ENCODE measurements at places on chromosomes 6 and 20.
A peak's percentile ranks its signal among the peaks of the same experiment; 100 is the strongest.

GRCh38 chr6:16731478-16732051 is 29.7 kb downstream of the ATXN1 start:
- DNase-seq: no peak

GRCh38 chr6:34074064-34074742 is 71.7 kb downstream of the GRM4 start:
- DNase-seq: no peak

DNA sequence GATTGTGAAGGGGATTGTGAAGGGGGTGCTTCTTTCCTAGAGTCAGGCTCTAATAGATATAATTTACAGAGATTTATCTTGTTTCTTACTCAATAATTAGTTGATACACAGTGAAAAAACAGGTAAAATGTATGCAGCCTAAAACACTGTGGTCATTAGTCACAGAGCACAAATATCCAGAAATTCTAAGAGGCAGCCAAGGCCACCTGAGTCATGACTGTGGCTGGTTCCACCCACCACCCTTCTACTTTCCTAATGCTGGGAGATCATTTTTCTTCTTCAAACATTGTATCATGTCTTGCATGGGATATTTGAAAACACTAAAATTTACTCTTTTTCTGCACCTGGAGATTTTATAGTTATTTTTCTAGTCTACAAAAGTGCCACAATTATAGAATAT is 181.6 kb downstream of the OTOR start:
- DNase-seq: peak; percentile 12

GRCh38 chr6:163861627-163862026 is 447.1 kb downstream of the QKI start:
- DNase-seq: no peak

DNA sequence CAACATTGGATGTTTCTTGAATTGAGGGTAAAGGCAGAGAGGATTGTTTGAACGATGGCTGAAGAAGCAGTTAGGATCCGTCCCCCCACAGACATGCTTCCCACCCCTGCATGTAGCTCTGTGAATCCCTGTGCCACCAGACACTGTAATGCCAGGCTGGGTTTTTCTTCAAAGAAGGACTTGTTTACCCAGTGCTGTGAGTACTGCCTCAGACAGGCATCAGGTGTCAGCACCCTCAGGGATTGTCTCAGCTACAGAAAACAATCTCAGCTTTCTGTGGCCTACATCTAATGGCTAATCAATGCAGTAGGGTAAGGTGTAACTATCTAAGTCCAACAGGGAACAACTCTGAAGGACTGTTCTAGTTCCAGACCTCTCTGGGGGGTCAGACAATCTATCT is 853.0 kb upstream of the EPHA7 start:
- no peak for DNase-seq

GRCh38 chr6:154864066-154864430 is 130.8 kb downstream of the SCAF8 start:
- no peak for DNase-seq

- no peak for DNase-seq
Measured at GRCh38 chr6:43215066-43215465, 14.2 kb downstream of the DNPH1 start.

GRCh38 chr20:49457444-49457843 is 25.0 kb downstream of the KCNB1 start:
- no peak for DNase-seq

DNA sequence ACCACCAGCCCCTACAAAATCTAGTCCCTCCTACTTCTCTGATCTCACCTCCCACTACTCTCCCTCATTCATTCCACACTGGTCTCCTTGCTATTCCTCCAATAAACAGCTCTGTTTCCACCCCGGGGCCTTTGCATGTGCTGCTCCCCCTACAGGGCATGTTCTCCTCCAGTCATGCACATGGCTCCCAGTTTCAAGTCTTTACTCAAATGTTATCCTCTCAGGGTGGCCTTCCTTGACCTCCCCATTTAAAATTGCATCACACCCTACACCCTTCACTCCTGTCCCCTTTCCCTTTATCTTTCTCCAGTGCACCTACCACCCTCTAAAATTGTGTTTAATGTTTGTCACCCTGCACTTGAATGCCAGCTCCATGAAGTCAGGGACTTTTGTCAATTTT is 174.5 kb downstream of the MRPL14 start:
- no peak for DNase-seq

GRCh38 chr20:47605673-47606413 is 104.2 kb downstream of the NCOA3 start:
- no peak for DNase-seq

DNA sequence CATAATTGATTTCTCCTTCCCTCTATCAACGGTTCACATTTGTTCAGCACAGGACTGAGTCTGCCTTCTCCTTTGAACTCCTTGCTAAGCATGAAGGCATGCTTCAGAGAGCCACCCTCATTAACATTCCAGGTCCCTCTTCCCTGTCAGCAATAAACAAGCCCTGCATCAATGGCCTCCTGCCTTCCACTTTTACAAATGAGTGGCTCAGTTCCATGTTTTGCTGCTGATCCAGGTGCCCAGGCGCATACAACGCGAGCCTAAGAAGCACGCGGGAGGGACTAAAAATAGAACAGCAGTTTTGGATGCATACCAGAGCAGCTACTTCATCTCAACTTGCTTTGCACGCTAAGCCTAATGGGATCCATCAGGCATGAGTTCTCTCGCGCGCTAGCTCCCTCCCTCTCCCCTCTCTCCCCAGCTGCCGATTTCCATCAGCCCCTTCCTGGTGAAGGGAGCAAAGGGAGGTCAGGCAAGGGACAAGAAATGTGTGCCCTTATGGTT is 53.4 kb downstream of the TRAF3IP2 start:
- peak; percentile 97 for DNase-seq

DNA sequence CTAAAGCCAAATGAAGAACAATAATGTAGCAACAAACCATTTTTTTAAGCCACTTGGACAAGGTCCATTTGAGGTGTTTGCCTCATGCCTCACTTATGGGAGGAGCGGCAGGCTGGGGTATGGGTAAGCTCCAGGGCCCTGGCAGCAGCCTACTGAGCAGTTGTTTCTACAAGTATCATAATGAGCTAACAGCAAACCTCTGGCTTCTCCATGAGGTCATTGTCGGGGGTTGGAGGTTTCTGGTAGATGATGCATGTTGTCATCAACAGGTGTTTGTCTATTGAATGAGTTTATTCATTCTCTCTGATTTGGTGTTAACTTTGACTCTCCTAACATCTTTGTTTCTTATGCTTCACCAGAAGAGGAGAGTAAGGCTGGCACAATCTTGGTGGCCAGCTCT is 150.7 kb downstream of the TBC1D7 start:
- DNase-seq: no peak

DNA sequence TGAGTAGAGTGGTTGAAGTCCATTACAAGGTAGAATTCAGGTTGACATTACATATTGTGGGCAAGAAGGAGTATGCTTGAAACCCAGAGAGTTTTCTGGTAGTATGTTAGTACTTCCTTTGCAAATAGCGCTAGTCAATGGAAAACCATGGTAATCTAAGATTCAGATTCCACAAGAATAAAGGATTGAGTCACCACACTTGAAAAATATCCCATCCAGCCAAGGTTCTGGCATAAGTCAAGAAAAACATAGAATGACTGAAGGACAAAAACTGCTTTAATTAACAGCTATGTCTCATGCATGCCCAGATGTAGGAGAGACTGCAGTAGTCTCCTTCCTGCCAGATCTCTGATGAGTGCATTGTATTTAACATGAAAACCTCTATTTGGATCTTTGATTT is 469.8 kb downstream of the BMP2 start:
- no peak for DNase-seq

DNA sequence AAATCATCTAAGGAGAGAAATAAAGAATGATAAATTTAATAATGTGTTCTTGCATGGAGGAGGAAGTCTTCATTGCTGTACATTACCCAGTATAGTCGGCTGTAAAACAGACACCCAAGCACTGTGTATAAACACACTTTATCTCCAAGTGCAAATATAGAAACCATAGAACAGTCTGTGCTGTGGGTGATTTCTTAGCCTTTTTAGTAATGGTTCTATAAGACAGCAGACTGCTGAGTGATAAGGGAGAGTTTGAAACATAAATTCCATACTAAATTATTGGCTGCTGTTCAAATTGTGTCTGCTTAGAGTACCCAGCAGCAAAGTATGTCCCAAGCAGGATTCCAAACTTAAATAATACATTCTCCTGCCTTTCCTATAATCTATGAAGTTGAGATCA is 4.6 kb downstream of the FILIP1 start:
- no peak for DNase-seq

GRCh38 chr6:81978230-81978629 is 225.7 kb upstream of the TENT5A start:
- DNase-seq: no peak

- DNase-seq: no peak
Measured at GRCh38 chr6:158711264-158711663, 61.4 kb downstream of the SYTL3 start.

DNA sequence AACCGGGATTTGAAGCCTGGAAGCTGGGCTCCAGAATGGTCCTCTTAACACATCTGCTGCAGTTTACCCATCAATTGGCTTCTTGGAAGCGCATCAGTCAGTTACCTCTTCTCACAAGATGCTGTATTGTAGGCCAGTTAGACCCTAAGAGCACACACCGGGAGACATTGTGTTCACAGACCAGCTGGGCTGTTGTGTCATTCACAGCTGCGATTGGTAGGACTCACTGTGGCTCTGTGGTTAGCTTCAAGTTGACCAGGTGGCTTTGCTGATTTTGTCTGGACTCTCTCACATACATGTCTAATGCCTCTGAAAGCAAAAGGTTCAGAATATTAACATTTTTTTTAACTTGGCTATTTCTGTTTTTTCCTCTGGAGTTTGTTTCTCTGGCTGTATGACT is 64.8 kb downstream of the SNX9 start:
- no peak for DNase-seq

GRCh38 chr6:46530896-46531295 is 39.6 kb upstream of the RCAN2 start:
- no peak for DNase-seq

- DNase-seq: no peak
Measured at GRCh38 chr6:108904741-108905140, 56.5 kb downstream of the ARMC2 start.

DNA sequence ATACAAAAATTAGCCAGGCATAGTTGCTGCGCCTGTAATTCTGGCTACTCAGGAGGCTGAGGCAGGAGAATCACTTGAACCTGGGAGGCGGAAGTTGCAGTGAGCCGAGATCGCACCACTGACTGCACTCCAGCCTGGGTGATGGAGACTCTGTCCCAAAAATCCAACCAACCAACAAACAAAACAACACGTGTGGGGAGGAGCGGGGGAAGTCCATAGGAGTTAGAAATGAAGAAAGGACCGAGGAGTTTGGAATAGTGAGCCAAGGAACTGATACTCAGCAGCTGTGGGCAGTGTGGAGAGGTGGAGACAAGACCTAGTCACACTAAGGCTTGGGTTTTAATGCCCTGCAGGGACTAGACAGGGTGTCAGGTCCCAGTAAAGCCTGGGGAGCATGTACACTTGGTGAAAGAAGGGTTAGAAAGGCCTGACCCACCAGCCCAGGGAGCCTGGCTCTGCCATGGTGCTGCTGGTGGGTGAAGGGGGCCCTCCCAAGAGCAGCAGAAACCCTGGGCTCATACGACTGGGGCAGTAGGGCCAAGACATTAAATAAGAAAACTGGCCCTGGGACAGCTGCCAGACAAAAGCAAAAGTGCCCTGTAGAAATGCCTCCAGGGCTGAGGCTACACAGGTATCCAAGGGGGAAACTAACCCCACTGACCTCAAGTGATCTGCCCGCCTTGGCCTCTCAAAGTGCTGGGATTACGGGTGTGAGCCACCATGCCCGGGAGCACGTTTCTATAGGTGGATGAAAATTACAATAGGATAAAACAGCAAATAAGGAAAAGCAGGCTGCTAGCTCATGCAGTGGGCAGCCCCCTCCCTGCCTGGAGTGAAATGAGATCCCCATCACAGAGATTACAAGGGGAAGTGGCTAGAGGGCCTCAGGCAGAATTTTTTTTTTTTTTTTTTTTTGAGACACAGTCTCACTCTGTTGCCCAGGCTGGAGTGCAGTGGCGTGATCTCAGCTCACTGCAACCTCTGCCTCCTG is 58.0 kb downstream of the MYH7B start:
- no peak for DNase-seq

DNA sequence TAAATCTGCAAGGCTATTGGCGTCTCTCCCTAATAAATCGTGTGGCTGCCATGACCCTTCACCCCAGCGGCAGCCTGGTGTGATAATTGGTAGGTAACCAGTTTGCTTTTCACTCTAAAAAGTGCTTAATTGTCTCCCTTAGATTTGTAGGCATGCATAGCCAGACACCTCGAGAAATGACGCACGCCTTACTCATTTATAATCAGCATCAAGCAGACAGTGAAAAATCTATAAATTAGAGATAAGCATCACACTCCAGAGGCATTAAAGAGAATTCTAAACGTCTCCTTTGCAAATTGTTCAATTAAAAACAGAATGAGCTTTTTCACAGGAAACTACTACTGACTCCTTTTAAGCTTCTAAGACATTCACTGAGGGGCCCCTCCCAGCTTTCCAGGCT is 110.2 kb upstream of the RPS6KA2 start:
- no peak for DNase-seq

DNA sequence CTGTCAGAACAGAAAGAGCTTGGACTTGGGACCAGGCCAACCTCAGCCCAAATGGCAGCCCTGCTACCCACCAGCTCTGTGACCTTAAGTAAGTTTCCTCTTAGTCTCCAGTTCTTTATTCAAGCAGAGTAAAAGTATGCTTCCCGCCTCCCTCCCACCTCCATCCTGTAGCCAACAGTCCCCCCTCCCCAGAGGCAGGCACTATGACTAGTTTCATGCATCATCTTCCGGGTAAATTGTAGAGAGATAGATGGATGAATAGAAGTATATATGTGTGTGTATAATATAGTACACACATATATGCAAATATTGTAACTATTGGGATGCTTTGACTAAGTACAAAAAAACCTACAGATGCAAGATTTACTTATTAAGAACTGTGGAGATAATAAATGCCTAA is 39.5 kb upstream of the B4GALT5 start:
- no peak for DNase-seq

DNA sequence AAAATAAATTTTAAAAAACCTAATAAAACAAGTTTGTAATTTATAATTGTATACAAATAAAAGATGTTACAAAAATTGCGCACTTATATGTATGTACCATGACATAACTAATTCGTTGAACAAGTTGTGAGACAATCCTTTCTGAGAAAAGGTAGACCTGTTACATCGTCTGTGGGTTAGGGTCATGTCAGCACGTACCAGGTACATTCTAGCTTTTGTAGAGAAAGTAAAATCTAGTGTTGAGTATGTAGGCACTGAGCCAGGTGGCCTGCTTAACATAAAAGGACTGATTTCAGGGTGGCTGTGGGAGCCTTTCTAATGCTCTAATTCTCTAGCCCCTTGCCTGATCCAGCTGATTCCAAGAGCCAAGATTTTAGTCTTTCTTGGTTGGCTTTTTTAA is 10.4 kb downstream of the RPL7L1 start:
- DNase-seq: no peak

GRCh38 chr6:47323887-47324286 is 14.2 kb upstream of the TNFRSF21 start:
- DNase-seq: no peak

GRCh38 chr20:52577696-52578095 is 386.1 kb upstream of the ZFP64 start:
- DNase-seq: no peak

- no peak for DNase-seq
Measured at GRCh38 chr6:151702851-151703658, 104.4 kb upstream of the ESR1 start.

- no peak for DNase-seq
Measured at GRCh38 chr20:50460608-50461267, 49.4 kb upstream of the PTPN1 start.

GRCh38 chr6:62146954-62147853 is 138.8 kb downstream of the KHDRBS2 start:
- no peak for DNase-seq

- no peak for DNase-seq
Measured at GRCh38 chr20:20582734-20583133, 129.7 kb downstream of the RALGAPA2 start.
